ENCODE measurements at places on chromosomes 3 and 15.
A peak's percentile ranks its signal among the peaks of the same experiment; 100 is the strongest.

DNA sequence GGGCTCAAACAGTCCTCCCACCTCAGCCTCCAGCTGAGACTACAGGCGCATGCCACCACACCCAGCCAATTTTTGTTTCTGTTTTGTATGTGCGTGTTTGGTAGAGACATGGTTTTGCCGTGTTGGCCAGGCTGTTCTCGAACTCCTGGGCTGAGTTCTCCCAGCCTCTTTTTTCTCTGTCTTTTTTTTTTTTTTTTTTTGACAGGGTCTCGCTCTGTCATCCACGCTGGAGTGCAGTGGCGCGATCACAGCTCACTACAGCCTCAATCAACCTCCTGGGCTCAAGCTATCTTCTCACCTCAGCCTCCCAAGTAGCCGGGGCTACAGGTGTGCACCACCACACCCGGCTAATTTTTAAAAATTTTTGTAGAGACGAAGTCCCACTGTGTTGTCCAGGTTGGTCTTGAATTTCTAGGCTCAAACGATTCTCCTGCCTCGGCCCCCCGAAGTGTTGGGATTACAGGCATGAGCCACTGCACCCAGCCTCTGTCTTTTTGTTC is 867 bp upstream of the DCAF1 start:
- no peak for DNase-seq

DNA sequence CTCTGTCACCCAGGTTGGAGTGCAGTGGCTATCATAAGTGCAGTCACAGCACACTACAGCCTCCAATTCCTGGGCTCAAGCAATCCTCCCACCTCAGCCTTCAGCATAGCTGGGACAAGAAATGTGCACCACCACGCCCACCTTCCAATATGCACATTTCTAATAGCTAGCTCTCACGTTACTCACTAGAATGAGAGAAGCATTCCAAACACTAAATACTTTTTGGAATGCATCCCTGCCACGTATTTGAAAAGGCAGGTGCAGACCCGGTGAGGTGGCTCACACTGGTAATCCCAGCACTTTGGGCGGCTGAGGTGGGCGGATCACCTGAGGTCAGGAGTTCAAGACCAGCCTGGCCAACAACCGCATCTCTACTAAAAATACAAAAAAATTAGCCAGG is 7.6 kb upstream of the TCF12 start:
- DNase-seq, result no peak

- no peak for DNase-seq
Observed at GRCh38 chr3:36864180-36865053, 80.4 kb downstream of the TRANK1 start.

- no peak for DNase-seq
Observed at GRCh38 chr3:127535106-127535785, 55.3 kb downstream of the TPRA1 start.

GRCh38 chr3:13346481-13347389 is 73.4 kb downstream of the NUP210 start:
- DNase-seq, result peak; percentile 28

- no peak for DNase-seq
Observed at GRCh38 chr3:53493963-53494791, at the start of gene CACNA1D. CACNA1D (plus strand) TSS chr3:53494611; CDS start chr3:53495167, 556 bp downstream.

- DNase-seq, result no peak
Observed at GRCh38 chr15:48636511-48636910, 9.0 kb downstream of the FBN1 start.

GRCh38 chr3:17181413-17181907 is 296.7 kb downstream of the PLCL2 start:
- no peak for DNase-seq

- no peak for DNase-seq
Observed at GRCh38 chr3:190605385-190605784, 91.5 kb downstream of the IL1RAP start.
